ENCODE measurements at places on chromosomes 16 and 17.

DNA sequence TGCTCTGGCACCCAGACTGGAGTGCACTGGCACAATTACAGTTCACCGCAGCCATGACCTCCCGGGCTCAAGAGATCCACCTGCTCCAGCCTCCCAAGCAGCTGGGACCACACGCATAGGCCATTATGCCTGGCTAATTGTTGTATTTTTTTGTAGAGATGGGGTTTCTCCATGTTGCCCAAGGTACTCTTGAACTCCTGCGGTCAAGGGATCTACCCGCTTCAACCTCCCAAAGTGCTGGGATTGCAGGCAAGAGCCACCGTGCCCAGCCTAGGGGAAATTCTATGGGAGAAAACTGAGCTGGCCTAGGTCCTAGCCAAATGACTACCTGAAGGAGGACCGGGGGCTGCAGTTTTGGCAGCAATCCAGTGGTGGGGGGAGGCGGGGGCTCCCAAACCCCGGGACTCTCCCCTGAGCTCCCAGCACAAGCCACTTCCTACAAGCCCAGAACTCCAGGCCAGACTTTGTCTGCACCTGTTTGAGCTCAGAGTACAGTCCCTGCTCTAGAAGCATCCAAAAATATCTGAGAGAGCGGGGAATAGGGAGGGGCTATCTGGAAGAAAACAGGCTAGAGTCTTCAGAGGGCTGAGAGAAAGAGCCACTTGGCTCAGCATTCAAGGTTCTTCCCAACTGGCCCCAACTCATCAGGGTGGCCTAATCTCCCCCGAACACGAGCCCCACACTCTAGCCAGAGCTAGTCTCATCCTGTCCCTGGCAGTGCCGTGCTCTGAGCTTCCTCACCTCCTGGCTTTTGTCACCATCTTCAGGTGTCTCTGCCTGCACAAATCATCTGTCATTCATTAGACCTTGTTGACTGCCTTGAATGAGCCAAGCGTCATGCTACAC is 9.1 kb downstream of the SRL start:
- no peak for DNase-seq

- no peak for DNase-seq
Measured at GRCh38 chr17:42835732-42836131, 2.5 kb downstream of the PSME3 start.

DNA sequence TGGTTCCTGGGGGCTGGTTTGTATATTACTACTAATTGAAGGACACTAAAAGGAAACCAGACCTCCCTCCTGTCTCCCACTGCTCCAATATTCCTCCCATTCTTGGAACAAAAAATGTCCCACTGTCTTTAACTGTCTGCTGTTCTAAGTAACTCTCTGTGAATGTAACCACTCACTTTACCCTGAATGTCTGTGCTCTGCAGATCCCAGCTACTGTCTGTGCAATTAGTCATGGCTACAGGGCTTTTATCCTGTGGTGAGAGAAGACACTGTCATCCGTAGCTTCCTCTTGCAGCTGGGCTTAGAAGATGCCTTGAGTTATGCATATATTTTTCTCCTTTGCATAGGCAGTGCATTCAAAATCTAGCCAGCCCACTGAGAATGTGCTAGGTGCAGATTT is 853.8 kb downstream of the CDH8 start:
- DNase-seq, result no peak

DNA sequence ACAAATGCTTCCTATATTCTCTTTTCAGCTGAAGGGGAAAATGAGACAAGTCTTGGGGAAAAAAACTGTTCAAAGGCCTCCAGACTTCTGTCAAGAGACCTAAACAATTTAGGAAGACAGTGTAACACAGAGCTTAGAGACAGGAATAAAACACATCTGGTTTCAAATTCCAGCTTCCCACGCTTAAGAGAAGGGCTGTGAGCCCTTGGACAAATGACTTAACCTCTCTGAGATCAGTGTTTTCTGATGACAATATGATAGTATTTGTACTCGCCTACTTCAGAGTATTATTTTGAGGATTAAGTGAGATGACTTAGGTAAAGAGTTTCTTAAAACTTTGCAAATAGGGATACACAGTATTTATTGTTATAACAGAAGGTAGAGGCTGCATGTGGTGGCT is 29.5 kb downstream of the SMURF2 start:
- no peak for DNase-seq

All from GM13977 (cell line).